Pancreas (tissue), 10 donors: ENCODE measurements at places on chromosomes 5 and 9. TPM values are rescaled to one million over a fixed set of nuclear protein-coding genes. Genes with fewer than 3 reads are reported as not detected.

The STPG3 gene
- polyA plus RNA-seq, result 0.23 TPM

The ARHGEF39 gene
- 1.4 TPM for polyA plus RNA-seq

The GABRA1 gene
- 0.45 TPM for polyA plus RNA-seq

The MYOZ3 gene
- 0.28 TPM for polyA plus RNA-seq

The FLT4 gene
- polyA plus RNA-seq, result 4.6 TPM

The TMEM171 gene
- polyA plus RNA-seq, result 0.16 TPM

The SIT1 gene
- 0.27 TPM for polyA plus RNA-seq

The CCL27 gene
- polyA plus RNA-seq, result not detected

The EXD3 gene
- 57.3 TPM for polyA plus RNA-seq

The MEGF10 gene
- polyA plus RNA-seq, result 0.02 TPM

The CCDC187 gene
- 2.6 TPM for polyA plus RNA-seq

The HTR4 gene
- polyA plus RNA-seq, result not detected

The TMEM174 gene
- not detected for polyA plus RNA-seq

The FBP2 gene
- polyA plus RNA-seq, result 0.47 TPM

The CHSY3 gene
- polyA plus RNA-seq, result 0.15 TPM

The ERCC8 gene
- polyA plus RNA-seq, result 4.4 TPM

The ZFYVE16 gene
- 9.5 TPM for polyA plus RNA-seq

The NOXA1 gene
- 40.0 TPM for polyA plus RNA-seq

The TMEM252 gene
- not detected for polyA plus RNA-seq

The PCDHGA4 gene
- 0.61 TPM for polyA plus RNA-seq

The HAPLN1 gene
- polyA plus RNA-seq, result 0.02 TPM

The BAAT gene
- polyA plus RNA-seq, result 1.4 TPM

The WNT8A gene
- not detected for polyA plus RNA-seq

The TPPP gene
- 2.7 TPM for polyA plus RNA-seq
